ENCODE measurements at places on chromosomes 1 and 21.

- DNase-seq, result no peak
Observed at GRCh38 chr1:180802813-180803212, 109.9 kb upstream of the KIAA1614 start.

- DNase-seq, result peak; percentile 100
Observed at GRCh38 chr1:243508303-243508713, 252.5 kb downstream of the SDCCAG8 start.

DNA sequence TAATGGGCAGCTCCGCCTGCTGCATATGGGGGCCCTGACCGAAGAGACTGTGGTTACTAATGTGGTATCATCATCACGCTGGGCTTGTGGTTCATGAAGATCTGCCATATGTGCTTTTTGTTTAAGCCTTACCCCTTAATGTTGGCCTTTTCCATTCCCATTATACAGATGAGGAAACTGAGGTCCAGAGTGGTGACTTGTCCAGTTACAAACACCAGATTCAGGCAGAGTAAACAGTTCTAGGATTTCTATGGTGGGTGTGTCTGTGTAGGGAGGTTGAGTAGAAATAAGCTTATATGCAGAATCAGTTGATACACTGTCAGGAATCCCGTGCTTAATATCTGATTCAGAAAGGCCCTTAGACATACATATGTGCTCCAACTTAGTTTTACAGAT lies 691 bp downstream of the UTP11 start:
- no peak for DNase-seq

GRCh38 chr1:20603504-20604464 lies 14.9 kb downstream of the CDA start:
- DNase-seq, result no peak

DNA sequence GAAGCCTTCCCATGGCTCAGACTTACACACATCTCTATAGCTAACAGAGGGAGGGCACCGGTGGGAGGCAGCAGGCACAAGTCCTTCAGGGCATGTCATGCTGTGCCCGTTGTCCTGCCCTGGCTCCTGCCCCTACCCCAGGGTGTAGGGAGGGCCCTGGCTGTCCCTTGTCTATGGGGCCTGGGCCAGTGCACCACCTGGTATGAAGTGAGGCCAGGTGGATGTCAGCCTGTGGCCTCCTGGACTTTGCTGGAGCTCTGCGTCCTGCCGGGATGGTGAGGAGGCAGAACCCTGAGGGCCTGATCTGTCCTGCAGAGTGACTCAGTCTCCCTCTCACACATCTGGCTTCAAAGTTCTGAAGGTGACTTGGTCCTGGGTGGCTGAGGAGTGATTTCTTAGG lies 47.3 kb upstream of the GPR37L1 start:
- DNase-seq, result no peak

GRCh38 chr1:85681087-85681486 lies 27.1 kb downstream of the ZNHIT6 start:
- DNase-seq, result no peak

- no peak for DNase-seq
Observed at GRCh38 chr1:113792471-113792870, 19.8 kb downstream of the RSBN1 start.

DNA sequence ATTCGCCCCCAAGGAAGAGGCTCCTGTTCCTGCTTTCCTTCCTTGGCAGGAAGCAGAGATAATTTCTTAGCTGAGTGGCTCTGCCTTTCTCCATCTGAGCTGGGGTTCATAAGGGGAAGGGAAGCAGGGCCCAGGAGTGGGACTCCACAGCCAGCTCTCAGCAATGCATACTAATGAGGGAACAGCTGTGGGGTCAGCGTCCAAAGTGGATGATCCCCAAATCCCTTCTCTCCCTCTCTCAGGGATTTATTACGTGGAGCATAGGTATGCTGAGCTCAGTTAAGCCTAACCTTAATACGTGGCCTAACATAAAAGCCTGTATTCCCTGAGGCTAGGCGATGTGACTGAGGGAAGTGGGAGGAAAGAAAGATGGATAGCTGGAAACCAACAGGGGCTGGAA lies 87.3 kb upstream of the CTTNBP2NL start:
- DNase-seq, result no peak

DNA sequence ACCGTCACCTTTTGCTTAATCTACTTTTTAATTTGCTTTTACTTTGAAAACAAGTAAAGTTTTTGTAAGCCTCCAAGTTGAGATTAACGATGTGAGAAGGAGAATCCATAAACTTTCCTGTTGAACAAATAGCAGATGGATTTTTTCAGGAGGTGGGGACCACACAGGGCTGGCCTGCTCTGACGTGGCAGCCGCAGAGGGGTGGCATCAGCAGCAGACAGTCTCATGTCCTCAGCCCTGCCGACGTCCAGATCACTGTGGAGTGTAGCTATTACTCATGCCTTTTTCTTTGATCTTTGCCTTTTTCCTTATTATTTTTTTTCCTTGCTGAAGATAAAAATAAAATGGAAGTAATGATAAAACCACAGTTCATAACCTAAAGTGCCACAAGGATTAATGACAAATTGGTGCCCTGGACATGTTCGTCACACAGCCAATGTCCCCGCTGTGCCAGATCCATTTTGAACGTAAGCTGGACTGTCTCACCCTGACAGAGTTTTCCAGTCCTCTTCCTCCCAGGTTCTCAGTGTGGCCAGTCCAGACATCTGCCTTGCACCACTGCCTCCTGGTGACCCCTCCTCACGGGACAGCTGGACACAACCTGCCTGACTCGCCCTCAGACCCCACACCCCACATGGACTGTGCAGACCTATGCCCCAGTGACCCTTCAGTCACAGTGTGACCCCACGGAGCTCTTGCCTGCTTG lies 15.4 kb upstream of the ZBTB21 start:
- DNase-seq, result no peak

DNA sequence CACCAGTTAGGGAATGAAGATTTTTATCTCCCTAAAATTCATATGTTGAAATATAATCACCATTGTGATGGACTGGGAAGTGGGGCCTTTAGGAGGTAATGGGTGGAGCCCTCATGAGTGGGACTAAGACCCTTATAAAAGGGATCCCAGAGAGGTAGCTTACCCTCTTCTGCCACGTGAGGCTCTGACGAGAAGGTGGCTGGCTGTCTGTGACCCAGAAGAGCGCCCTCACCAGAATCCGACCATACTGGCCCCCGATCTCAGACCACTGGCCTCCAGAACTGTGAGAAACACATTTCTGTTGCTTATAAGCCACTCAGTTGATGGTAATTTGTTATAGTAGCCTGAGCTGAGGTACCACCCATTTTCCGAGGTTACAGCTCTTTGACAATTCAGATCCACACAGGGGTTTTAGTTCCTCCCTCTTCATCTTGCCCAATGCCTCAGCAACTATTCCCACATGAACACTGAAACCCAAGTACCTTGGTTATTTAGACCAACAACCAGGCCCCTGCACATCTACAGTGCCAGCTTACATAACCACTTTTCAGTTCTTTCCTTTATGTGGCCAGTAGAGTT lies 27.6 kb upstream of the HUNK start:
- no peak for DNase-seq

GRCh38 chr1:57163789-57164188 lies 198.0 kb upstream of the C8B start:
- DNase-seq, result no peak

DNA sequence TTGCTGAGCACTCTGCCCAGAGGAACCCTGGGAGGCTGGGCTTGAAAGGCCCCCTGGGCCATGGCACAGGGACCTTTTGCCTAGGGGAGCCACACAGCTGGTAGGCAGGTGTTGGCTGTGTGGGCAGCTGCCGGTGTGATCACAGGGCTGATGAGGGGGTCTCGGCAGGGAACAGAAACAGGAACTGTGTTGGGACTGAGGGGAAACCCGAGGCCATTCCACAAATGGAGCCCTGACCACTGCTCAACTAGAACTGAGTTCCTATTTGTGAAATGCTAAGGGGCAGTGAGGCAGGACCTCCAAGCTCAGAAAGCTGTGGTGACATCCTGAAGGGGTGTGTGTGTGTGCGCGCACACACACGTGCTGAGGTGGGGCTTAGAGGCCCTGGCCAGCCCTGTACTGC lies 6.4 kb upstream of the THEM5 start:
- no peak for DNase-seq

DNA sequence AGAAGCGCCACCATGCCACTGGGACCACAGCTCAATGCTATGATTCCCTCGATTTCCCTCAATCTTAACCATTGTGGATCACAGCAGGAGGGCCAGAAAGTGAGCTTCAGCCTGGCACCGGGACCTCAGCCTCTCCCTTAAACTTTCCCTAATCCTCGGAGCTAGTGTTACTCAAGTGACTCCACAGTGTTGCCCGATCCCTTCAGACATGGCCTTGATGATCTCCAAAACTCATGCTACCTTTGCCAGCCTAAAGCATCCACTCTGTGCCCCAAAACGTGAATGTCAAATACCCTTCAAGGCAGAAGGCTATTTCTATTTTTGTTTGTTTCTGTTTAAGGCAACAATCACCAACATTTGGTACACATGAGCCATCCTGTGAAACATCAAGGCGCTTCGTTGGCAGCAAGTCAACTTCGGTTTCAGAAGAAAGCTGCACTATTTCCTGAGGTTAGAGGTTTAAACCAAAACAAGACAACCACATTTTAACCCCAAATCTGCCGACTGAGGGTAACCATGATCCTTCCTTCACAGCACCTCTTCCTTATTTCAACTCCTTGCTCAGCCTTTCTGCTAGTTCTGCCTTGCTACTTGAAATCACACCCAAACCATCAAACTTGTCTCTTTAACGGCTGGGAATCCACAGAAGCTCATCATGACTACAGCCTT lies 94.4 kb upstream of the KRTAP19-8 start:
- DNase-seq, result no peak

- DNase-seq, result no peak
Observed at GRCh38 chr1:23514111-23514679, 16.8 kb downstream of the E2F2 start.

All from NCI-H1694 (cell line).